Nephron progenitor cell (in vitro differentiated cells): ENCODE measurements at places on chromosomes 6 and 20.

GRCh38 chr6:39665861-39666260, 59.3 kb downstream of the KIF6 start:
- H3K27me3 ChIP-seq = no peaks in the 10 kb centered on the region
- DNase-seq = no peak
- H3K36me3 ChIP-seq = no peaks in the 10 kb centered on the region
- peaks cover 12% of the 10 kb centered on the region for H3K4me1 ChIP-seq

DNA sequence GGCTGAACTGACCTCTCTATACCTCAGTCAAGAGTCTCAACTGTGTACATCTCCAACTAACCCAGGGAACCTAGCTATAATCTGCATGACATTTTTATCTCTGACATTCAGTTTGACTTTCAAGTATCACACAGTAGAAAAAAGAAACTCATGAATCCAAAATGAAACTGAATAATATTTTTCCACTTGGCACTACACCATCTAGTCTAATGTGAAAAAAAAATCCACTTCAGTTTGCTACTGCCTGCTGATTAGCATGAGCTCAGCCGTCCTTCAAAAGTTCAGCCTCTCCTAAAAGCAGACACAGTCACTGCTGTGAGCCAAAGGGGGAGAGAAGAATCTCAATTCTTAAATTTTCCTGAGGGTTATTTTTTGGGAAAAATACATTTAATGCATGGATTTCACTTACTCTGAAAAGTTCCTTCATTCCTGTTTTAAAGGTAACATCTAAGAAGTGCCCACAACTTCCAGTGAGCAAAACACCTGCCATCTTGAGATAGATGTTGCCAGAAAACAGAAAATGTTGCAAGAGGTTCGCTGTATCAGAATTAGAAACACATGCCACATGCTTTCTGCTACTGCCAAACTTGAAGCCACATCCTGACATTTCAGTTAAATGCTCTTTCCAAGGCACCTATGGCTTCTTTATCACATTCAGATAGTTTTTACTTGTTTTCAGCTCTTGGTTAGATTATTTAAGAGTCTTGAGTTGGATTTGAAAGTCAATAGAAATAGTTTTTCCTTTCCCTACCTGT, 95.4 kb downstream of the MKKS start:
- peaks cover 4% of the 10 kb centered on the region for H3K27me3 ChIP-seq
- no peak overlapping the region for H3K4me3 ChIP-seq
- DNase-seq = no peak
- H3K4me1 ChIP-seq = peaks cover 19% of the 10 kb centered on the region
- no peaks in the 10 kb centered on the region for H3K36me3 ChIP-seq
- peak overlapping the region; percentile 39 for H3K27ac ChIP-seq

- peaks cover 50% of the 10 kb centered on the region for H3K4me1 ChIP-seq
- no peak overlapping the region for H3K27ac ChIP-seq
- no peak for DNase-seq
- no peak overlapping the region for H3K4me3 ChIP-seq
- H3K27me3 ChIP-seq = peaks cover 2% of the 10 kb centered on the region
Measured at GRCh38 chr6:137700161-137700560, 166.9 kb upstream of the TNFAIP3 start.

- no peak overlapping the region for H3K4me3 ChIP-seq
- peaks cover 28% of the 10 kb centered on the region for H3K27me3 ChIP-seq
- H3K27ac ChIP-seq = no peak overlapping the region
Measured at GRCh38 chr6:2632368-2632767, 118.4 kb downstream of the MYLK4 start.

DNA sequence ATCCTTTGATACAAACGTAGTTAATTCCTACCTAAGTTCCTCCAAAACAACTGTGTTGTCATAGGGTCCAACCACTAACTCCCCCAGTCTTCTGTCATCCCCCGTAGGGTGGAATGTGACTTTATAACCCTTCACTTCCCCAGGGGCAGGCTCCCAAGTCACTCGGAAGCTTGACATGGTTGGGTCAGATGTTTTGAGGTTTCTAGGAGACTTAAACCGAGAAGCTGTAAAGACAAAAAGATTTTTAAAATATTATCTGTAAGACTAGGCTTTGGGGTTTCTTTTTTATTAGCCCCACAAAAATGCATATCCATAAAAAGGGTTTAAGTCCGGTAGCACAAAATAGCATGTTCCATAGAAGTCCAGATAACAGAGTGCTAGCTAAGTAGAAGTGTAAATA, 50.2 kb downstream of the COL12A1 start:
- H3K27me3 ChIP-seq = peaks cover 3% of the 10 kb centered on the region
- peak overlapping the region; percentile 36 for H3K27ac ChIP-seq
- DNase-seq = peak; percentile 3
- H3K36me3 ChIP-seq = no peaks in the 10 kb centered on the region
- H3K4me1 ChIP-seq = peaks cover 20% of the 10 kb centered on the region
- H3K4me3 ChIP-seq = no peak overlapping the region

DNA sequence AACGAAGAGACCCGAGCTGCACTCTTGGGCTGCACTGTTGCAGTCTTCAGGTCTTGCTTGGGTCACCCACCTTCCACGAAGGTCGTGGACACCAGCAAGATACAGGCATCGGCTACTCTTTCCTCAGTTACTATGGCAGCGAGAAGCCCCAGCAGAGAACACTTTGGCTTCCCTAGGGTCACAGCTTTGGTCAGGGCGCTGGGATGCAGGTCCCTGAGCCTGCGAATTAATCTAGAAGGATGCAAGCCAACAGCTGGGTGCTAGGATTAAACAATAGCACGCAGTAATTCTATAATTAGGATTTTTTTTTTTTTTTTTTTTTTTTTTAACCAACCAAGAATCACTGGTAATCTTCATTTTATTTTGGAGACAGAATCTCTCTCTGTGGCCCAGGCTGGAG, 2.1 kb downstream of the KHDC3L start:
- no peak overlapping the region for H3K27ac ChIP-seq
- H3K27me3 ChIP-seq = peaks cover 4% of the 10 kb centered on the region
- no peak for DNase-seq
- H3K36me3 ChIP-seq = no peaks in the 10 kb centered on the region
- H3K4me1 ChIP-seq = no peaks in the 10 kb centered on the region
- H3K4me3 ChIP-seq = no peak overlapping the region

DNA sequence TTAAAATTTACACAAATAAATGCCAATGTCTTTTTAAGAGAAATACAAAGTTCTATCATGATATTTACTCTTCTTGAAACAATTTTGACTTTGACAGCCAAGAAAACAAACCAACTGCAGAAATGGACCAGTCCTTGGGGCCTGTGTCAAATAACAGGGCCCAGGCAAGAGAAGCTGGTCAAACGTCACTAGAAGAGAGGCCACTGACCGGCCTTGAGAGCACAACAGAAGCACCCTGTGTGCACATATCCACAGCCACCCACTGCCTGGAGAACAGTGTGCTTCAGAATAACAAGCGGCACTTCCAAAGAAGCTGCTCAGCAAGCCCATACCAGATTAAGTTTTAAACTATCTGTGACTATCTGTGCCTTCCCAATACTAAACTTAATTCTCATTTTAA, 14.8 kb downstream of the APMAP start:
- H3K27ac ChIP-seq = no peak overlapping the region
- no peak overlapping the region for H3K4me3 ChIP-seq
- DNase-seq = no peak
- no peaks in the 10 kb centered on the region for H3K4me1 ChIP-seq
- peaks cover 100% of the 10 kb centered on the region for H3K36me3 ChIP-seq

GRCh38 chr20:24328901-24329300, 140.5 kb upstream of the SYNDIG1 start:
- no peak overlapping the region for H3K27ac ChIP-seq
- H3K4me3 ChIP-seq = no peak overlapping the region
- DNase-seq = no peak
- H3K27me3 ChIP-seq = peaks cover 8% of the 10 kb centered on the region
- no peaks in the 10 kb centered on the region for H3K36me3 ChIP-seq
- peaks cover 7% of the 10 kb centered on the region for H3K4me1 ChIP-seq

DNA sequence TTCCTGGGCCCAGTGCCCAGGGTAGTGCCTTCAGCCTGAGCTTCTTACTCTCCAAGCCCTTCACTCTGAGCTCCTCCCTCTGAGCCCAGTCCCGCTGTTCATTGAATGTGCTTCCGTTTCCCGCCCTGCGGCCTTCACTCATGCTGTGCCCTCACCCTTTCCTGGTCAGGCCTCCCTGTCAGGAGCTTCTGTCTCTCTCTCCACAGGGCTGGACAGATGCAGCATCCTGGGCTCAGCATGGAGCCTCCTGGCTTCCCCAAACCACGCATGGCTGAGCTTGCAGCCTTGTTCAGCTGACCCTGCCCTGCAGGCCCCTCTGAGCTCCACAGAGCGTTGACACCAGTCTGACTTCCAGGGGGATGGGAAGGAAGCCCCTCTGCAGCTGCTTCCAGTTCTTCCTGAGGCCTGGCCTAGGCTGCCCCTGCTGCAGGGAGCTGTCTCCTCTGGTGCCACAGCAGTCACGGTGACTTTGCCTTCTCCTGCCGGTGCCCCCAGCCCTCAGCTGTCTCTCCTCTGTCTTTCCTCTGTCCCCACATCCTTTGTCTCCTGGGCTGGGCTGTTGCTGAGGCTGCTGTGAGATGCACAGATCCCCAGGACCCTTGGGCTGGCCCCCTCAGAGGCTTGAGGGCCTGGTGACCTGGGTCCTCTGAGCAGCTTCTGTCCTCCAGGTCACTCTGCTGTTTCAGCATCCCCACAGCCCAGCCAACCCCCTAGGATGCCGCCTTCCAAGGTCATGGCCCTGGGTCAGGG, 7.9 kb upstream of the MYT1 start:
- H3K27me3 ChIP-seq = peaks cover 46% of the 10 kb centered on the region
- H3K4me3 ChIP-seq = no peak overlapping the region
- no peak overlapping the region for H3K27ac ChIP-seq
- H3K4me1 ChIP-seq = peaks cover 19% of the 10 kb centered on the region
- peak; percentile 41 for DNase-seq

GRCh38 chr20:56592817-56593216, 36.3 kb upstream of the TFAP2C start:
- no peak overlapping the region for H3K4me3 ChIP-seq
- H3K36me3 ChIP-seq = no peaks in the 10 kb centered on the region
- H3K4me1 ChIP-seq = no peaks in the 10 kb centered on the region
- no peak overlapping the region for H3K27ac ChIP-seq
- peaks cover 4% of the 10 kb centered on the region for H3K27me3 ChIP-seq

GRCh38 chr6:89372506-89372901, 20.0 kb upstream of the UBE2J1 start:
- no peaks in the 10 kb centered on the region for H3K27me3 ChIP-seq
- H3K4me3 ChIP-seq = no peak overlapping the region
- peaks cover 25% of the 10 kb centered on the region for H3K4me1 ChIP-seq

- no peak for DNase-seq
- H3K4me3 ChIP-seq = no peak overlapping the region
- H3K4me1 ChIP-seq = no peaks in the 10 kb centered on the region
- H3K36me3 ChIP-seq = no peaks in the 10 kb centered on the region
- no peaks in the 10 kb centered on the region for H3K27me3 ChIP-seq
Measured at GRCh38 chr6:141335477-141336273, 797.0 kb upstream of the GJE1 start.

DNA sequence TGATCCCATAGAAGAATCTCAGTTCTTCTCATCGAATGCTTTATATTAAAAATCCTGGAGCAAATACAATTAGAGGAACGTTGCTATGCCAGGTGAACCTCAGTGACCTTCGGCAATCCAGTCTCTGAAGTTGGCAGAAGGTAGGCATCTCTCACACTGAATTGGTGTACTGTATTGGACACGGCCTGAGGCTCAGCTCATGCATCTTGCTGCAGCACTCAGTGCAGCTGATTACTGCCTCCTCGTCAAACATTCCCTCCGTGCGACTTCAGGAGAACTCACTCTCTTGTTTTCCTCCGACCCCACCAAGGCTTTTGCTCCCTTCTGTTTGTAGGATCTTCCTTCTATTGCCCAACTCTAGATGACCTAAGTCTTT, 90.5 kb downstream of the GPR6 start:
- peaks cover 11% of the 10 kb centered on the region for H3K4me1 ChIP-seq
- no peak overlapping the region for H3K27ac ChIP-seq
- H3K27me3 ChIP-seq = peaks cover 10% of the 10 kb centered on the region

DNA sequence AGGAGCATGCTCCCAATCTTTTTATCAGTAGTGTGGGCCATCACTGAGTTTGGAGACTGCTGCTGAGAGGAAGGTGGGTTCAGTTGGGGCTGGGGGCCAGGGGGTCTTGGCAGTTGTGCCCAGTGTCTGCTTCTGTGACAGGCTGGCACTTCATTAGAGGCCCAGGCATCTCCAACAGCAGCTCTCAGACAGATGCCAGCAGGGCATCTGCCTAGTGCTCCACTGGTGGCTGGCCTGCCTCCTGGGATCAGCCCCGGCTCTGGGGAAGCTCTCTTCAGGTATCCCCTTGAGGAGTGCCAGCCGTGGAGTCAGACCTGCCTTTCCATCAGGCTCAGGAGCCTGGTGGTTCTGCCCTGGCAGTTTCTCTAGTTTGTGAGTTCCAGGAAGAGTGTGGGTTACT, 77.3 kb downstream of the DTD1 start:
- H3K36me3 ChIP-seq = no peaks in the 10 kb centered on the region
- no peaks in the 10 kb centered on the region for H3K27me3 ChIP-seq
- no peak overlapping the region for H3K4me3 ChIP-seq

DNA sequence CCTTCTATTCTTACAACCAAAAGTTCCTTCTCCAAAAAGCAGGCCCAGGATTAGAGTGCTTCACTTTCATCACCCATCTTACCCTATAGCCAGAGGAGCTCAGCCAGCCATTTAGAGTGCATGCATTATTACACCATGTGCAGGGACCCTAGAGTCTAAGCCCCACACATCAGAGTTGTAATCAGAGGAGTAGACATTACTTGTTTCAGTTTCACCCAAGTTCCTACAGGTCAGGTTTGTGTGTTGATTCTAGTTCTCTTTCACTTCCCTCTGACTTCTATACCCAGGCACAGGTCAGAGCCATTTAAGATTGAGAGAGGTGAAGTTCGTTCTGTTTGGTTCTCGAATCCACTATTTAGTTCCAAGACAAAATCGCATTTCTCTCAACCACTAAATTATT, 16.3 kb upstream of the ARFGEF3 start:
- H3K36me3 ChIP-seq = no peaks in the 10 kb centered on the region
- H3K4me1 ChIP-seq = no peaks in the 10 kb centered on the region
- DNase-seq = no peak
- H3K4me3 ChIP-seq = no peak overlapping the region
- H3K27ac ChIP-seq = no peak overlapping the region

DNA sequence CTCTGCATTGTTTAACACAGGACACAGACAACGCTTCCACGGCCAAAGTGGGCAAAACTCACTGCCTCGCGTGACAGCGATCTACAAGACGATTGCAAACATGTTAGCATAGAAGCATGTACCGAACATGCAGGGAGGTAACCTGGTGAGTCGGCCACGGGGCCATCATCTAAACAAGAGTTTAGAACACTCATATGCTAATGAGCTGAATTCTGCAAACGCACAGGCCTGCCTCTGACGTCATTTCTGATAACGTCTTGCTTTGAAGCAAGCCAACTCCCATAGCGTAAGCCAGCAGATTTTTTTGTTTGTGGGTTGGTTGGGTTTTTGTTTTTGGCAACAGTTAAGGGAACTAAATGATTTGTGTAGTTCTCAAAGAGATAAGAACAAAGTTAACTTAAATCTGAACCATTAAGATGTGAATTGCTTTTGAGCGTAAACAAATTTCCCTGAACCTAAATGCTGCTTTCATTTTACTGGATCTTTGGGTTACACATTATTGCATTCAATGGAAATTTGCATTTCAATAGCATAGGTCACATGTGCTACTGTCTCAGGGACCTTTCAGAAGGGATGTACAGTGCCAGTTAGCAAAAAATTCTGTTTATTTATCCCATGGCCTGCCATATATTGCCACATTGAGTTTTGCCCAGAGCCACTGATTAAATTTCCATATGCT, 184.5 kb upstream of the PDE10A start:
- H3K36me3 ChIP-seq = no peaks in the 10 kb centered on the region
- peaks cover 75% of the 10 kb centered on the region for H3K4me1 ChIP-seq
- no peak overlapping the region for H3K4me3 ChIP-seq
- no peak overlapping the region for H3K27ac ChIP-seq
- DNase-seq = no peak
- H3K27me3 ChIP-seq = peaks cover 32% of the 10 kb centered on the region
